ENCODE measurements at places on chromosomes 6 and 20.

- DNase-seq = no peak
These were observed 5.6 kb upstream of the FAM50B start for GRCh38 chr6:3843379-3844096.

- DNase-seq = no peak
These were observed 71.0 kb downstream of the TRAM2 start for GRCh38 chr6:52505726-52506409.

- DNase-seq = no peak
These were observed 1.8 kb upstream of the SAMD5 start for GRCh38 chr6:147506704-147507114.

GRCh38 chr20:54026295-54027064 lies 43.9 kb downstream of the BCAS1 start:
- no peak for DNase-seq

DNA sequence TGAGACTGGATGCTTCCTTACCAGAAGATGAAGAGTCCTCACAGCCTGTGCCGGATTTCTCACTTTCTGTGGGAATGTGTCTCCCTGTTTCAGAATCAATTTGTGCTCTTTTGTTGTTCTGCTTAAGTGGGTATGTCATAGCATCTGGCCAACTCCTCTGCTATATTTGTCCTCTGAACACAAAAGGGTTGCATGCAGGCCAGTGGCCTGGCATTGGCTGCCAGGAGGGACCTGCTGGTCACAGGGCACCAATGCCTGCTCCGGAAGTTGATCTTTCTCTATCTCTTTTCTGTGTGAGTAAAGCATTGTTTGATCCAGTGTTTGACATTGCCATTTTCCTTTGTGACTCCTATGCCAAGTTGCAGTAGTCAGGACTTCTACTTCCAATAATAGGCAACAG lies 47.8 kb downstream of the JARID2 start:
- no peak for DNase-seq

- DNase-seq = no peak
These were observed 16.3 kb downstream of the ACSS2 start for GRCh38 chr20:34892671-34893070.

GRCh38 chr20:62307226-62308101 lies 4.7 kb downstream of the ADRM1 start:
- no peak for DNase-seq

- no peak for DNase-seq
These were observed 117.9 kb downstream of the SIM1 start for GRCh38 chr6:100346828-100347227.

DNA sequence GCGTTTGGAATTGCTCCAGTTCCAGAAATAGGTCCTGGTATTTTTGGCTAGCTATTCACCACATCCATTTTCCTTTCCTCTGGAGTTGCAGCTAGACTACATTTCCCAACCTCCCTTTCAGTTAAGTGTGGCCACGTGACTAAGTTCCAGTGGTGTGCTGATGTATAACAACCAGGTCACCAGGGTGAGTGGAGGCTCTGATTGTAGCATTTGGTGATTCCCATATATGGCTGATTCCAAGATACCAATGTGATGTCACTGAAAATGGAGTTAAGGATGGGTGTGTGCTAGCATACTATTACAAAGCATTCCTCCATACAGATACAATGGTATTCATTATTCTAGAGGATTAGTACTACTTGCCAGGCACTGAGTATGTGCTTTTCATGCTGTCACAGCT lies 49.7 kb upstream of the STK35 start:
- DNase-seq = no peak

DNA sequence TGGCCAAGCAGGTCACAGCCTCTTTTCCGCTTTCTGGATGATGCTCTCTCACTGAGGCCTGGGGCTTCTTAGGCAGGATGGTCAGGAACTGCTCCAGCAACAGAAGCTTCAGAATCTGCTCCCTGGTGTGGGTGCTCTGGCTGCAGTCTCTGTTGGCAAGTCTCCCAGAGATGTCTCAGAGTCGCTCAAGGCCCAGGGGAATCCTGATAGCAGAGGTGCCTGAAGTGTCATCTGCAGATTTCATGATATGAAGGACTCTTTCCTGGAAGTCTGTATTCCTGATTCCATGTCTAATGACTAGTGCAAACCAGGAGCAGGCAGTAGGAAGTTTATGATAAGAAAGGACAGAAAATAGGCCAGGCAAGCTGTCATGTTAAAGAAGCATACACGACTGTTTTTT lies 20.3 kb downstream of the ZSCAN31 start:
- DNase-seq = no peak

- DNase-seq = no peak
These were observed 14.1 kb upstream of the BEND3 start for GRCh38 chr6:107129370-107129925.

GRCh38 chr6:111417181-111417585 lies 65.8 kb downstream of the REV3L start:
- DNase-seq = no peak

DNA sequence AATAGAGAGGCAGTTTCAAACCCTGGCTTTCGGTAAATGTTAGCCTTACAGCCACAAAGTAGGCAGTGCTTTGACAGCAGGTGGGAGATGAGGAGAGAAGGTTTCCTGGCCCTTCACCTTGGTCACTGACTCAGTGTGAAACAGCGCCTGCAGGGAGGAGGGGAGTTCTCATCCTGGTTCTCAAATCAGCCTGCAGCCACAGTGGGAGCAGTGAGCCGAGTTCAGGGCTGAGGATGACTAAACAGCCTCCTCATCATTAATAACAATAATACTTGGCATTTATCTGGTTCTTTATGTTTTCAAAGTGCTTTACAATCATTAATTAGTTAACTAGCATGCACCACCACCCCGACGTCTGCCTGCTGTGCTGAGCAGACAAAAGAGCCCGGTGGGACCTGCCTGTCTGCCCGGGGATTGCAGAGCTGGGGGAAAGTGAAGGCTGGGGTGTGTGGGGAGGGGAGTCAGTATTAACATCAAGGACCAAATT lies 59.6 kb downstream of the PRDM1 start:
- no peak for DNase-seq

GRCh38 chr6:129575378-129576118 lies 134.4 kb downstream of the ARHGAP18 start:
- no peak for DNase-seq

- DNase-seq = no peak
These were observed 57.5 kb downstream of the CYB5R4 start for GRCh38 chr6:83917001-83917400.

DNA sequence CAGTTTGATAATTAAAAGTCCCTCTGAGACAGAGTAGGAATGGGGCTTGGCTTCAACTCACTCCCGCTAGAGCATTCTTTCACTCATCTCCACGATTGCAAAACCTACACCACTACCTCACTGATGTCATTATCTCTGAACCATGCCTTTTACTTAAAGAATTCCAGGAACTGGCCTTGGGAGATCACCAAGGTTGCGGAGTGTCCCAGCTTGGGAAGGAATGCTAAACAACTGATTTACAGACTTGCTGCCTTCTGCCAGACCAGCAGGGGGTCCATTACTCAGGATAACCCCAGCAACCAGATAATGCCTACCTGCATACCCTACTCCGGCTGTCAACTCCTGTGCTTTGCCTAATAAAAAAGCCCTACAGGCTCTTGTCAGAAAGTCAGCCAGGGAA lies 102.2 kb upstream of the RALGAPA2 start:
- no peak for DNase-seq

- DNase-seq = no peak
These were observed 48.9 kb downstream of the ESF1 start for GRCh38 chr20:13735826-13736225.

DNA sequence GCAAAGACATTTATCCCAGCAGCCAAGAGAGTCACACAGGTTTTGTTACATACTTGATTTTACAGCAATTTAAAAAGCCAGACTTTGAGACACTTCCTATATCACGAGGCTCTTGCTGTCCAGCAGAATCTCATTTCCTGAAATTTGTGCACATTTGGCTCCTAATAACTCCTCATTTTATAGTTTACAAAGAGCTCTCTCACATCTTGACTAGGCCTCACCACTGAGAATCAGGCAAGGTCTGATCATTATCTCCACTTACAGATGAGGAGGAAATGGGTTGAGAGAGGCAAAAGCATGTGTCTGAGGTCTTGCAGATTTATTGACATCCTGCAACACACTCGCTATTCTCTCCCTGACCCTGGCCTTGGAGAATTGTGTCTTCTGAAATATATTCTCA lies 426.8 kb downstream of the MAFB start:
- DNase-seq = no peak

DNA sequence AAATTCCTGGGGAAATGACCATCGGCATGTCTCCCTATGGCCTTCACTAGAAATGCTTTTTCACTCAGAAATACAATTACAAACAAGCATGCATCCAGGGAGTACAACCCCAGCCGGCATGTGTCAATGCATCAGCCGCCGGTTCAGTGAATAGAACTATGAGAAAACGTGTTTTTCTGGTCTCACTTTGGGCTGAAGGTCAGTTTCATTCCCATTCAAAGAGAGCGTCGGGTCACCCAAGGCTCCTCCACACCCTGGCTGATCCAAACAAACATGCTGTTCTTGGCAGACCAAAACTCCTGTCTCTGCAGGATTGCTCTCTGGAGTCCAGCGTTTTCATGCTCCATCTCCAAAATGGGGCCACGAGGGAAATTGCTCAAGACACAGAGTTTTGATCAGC lies 35.5 kb upstream of the NXT1 start:
- no peak for DNase-seq

GRCh38 chr6:144215402-144215931 lies 65.2 kb downstream of the STX11 start:
- no peak for DNase-seq

GRCh38 chr6:131657630-131658111 lies 20.6 kb downstream of the ENPP3 start:
- DNase-seq = no peak

DNA sequence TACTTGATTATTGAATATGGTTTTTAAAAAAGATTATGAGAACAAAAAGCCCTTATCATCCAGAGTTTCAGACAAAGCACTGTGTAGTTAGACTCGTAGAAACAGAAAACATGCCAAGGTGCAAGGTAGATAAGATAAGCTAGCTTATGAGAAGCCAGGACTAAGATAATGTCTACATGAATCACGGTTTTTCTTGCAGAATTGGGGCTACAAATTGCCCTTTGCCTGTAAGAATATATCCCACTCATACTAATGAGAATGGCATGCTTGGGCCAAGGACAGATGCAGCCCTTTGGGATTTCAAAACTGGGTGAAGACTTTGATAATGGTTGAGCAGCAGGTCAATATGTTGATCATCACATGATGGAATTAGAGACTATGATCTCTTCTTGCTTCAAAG lies 165.3 kb upstream of the PREP start:
- no peak for DNase-seq

DNA sequence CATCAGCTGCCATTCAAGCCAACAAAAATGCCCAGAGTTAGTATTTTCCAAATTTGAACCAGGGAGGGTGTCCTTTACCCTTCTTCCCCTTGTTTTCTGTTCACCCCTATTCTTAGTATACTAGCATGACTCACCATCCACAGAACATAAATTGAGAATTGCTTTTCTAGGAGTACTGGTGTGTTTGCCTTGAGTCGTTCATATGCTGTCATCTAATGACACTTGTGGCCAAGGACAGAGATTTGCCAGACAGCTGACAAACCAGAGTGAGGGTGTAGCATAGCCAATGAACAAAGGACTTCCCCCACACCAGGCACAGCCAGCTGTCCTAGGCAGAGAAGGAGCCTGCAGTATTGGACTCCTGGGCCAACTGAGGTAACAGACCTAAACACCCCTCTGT lies 62.2 kb downstream of the FILIP1 start:
- no peak for DNase-seq

DNA sequence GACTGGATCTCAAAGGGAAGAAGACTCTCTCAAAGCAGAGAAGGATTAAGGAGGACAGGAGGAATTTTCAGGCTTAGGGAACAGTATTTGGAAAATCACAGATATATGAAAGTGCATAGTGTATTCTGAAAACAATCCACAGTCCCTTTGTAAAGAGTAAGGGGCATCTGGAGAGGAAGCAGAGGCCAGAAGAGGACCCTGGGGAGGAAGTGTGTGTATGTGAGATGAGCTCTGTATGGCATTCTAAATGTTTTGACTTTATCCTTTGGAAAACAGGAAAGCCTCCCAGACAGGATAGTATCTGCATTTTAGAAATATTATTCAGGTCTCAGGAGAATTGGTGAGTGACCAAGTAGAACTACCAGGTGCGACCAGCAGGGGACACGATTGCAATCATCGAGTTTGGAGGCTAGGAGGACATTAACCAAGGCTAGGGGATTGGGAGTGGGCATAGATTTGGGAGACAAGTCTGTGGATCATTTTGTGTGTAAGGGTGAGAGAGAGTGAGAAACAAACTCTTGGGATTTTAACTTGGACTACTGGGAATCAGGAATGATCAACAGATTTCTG lies 38.3 kb upstream of the FAM184A start:
- no peak for DNase-seq

DNA sequence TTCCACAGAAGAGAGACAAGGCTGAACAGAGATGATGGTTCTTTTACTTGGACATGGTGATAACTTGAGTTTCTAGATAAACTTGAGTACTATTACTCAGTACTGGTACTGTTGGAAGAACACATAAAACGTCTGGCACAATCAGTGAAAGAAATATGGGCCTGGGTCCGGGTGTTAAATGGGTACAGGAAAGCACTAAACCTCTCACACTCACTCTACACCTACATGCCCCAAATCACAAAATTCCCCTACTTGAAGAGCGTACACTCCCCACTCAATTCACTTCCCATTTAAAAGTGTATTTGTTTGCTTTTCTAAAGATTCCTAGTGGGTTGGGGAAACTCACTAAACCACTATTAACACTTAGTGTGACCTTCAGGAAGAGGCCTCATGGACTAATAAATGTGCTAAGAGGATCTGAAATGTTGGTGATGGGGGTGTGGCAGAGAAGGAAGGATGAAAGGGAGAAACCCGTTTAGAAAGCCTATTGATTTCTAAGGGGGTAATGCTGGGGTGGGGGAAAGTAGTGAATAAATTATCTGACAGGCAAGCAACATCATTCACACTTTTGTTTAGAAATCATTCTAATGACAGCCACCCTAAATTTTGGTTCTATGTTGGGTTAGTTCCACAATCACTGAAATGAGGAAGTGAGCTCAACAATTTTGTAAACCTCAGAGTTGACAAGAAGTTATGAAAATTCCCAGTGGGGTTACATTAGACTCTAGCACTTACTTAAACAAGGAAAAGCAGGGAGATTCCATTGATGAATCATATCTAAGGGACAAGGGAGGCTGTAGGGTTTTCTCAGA lies 222.6 kb upstream of the MARCKS start:
- DNase-seq = no peak

DNA sequence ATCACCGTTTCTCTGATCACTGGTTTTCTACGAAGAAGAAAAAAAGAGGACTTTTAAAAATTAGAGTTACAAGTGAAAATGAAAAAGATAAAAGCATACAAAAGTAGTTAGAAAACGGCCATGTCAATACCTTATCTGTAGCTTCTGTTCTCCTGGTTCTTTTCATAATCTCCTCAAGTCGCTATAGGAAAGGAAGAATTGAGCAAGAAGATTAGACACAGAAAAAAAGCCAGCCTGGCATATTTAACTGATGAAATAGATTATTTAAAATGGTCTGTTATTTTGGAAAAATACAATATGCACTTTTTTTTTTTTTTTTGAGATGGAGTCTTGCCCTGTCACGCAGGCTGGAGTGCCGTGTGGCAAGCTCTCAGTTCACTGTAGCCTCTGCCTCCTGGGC lies 70.2 kb upstream of the BCLAF1 start:
- DNase-seq = no peak

- DNase-seq = no peak
These were observed 266.0 kb upstream of the STXBP5 start for GRCh38 chr6:146938266-146938665.

- DNase-seq = no peak
These were observed 157.6 kb downstream of the SOBP start for GRCh38 chr6:107647439-107647948.

GRCh38 chr20:17395729-17396128 lies 135.4 kb downstream of the BFSP1 start:
- no peak for DNase-seq

GRCh38 chr20:21075471-21075870 lies 30.7 kb downstream of the LINC00237 start:
- no peak for DNase-seq

Data from stimulated activated CD4-positive, alpha-beta T cell treated with anti-CD3 and anti-CD28 coated beads, Interleukin-2, amount 100 ng/mL, for 4 hours (primary cell).